GM23338 (cell line): ENCODE measurements at places on chromosomes 16 and 17. TPM values are rescaled to one million over a fixed set of nuclear protein-coding genes. Genes with fewer than 3 reads are reported as not detected.

The GRB7 gene
- total RNA-seq: 23.1 and 28.9 TPM in 2 replicates

The CACNG4 gene
- 4.0 and 4.1 TPM in 2 replicates for total RNA-seq

DNA sequence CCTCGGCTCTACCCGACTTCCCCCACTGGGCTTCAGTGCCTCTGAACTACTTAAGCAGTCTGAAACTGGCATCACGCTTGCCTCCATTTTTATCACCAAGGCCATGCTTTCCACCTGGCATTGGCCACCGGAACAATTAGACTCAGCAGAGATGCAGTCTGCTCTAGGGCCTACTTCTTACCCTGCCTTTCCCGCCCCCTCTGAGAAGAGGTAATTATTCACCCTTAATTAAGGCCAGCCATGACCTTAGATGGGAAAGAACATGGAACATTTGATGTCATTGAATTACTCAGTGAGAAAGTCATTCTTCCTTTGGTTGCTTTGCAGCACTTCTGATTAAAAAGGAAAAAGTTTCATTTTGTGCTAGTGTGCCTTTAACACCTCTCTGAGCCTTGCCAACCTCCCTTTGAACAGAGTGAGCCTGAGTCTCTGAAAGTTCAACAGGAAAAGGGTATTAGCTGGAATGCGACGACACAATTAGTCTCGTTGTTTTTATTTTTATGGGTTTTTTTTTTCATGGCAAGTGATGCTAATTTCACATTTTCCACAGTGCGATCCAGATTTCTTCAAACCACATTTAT is 60.9 kb upstream of the TNRC6A start:
- DNase-seq: no peak

DNA sequence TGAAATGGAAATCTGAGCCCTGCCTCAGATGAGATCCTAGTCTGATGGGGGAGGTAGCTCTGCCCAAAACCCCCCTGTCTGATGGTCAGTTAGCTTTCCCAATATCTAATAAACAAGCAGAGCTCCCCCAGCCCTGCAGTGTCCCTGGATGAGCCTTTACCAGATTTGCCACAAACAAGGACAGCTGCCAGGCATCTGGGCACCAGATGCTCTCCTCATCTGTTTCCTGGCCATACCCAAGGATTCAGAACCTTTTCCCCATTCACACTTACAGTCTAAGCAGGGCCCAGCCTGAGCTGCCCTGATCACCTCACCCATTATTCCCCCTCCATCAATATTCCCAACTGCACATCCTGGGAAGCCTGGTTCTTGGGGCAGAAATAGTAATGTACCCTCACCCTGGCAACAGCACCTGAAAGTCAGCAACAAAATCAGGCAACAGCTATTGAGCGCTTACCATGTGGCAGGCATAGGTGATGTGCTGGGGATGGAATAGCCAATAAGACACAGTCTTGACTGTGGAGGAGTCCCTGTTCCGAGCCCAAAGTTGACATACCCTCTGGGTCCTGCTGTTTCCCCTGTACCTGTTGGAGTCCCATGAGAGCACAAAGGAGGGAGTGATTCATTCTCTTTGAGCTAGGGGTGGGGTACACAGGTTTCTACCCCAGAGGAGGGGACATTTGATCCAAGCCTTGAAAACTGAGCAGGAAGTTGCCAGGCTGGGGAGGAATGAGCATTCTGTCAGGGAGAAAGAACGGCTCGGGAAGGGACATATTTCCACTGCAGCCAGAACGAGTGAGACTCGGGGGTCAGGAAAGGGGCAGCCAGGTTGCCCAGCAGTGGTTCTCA is 147.4 kb downstream of the TMEM132E start:
- no peak for DNase-seq

- no peak for DNase-seq
Observed at GRCh38 chr17:79152636-79153035, 78.0 kb downstream of the ENGASE start.
